ENCODE measurements at places on chromosomes 4 and X. TPM values are rescaled to one million over a fixed set of nuclear protein-coding genes. Genes with fewer than 3 reads are reported as not detected.

CWH43 gene
- total RNA-seq = 28.0 TPM

GABRG1 gene
- 0.03 TPM for total RNA-seq

DNA sequence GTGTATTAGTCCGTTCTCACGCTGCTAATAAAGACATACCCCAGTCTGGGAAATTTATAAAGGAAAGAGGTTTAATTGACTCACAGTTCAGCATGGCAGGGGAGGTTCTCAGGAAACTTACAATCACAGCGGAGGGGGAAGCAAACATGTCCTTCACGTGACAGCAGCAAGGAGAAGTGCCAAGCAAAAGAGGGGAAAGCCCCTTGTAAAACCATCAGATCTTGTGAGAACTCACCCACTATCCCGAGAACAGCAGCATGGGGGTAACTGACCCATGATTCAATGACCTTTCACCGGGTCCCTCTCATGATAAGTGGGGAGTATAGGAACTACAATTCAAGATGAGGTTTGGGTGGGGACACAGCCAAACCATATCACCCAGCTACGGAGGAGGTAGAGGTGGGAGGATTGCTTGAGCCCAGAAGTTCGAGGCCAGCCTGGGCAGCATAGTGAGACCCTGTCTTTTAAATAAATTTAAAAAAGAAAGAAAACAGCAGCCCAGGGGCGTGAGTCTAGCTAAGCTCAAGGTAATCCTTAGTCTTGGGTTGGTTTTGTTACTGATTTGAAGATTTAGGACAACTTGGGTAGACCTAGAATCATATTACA is 46.4 kb upstream of the TMEM131L start:
- DNase-seq = no peak

- no peak for DNase-seq
These were observed 72.4 kb downstream of the PCYT1B start for GRCh38 chrX:24574743-24575142.

DNA sequence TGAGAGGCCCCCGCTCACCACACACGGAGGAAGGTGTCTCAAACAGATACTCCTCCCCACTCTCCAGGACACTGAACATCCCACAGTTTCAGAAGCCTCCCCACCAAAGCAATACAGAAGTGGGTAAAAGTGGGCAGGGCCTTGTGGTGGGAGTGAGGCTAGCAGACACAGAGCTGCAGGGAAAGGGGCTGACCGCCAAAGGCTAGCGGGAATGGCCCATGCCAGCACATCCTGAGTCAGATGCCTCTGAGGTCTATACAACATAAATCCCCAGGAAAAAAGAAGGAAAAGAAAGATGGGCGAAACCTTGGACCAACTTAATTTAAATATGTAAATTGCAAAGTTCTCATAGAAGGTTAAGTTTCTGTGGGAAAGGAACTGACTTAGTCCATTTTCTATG is 21.9 kb upstream of the ARHGAP10 start:
- no peak for DNase-seq

Data from mucosa of descending colon (tissue), 3 donors.